GM06990 (cell line): ENCODE measurements at places on chromosomes 1 and 21.

- DNase-seq, result no peak
Observed at GRCh38 chr1:219463636-219464035, 149.3 kb downstream of the ZC3H11B start.

DNA sequence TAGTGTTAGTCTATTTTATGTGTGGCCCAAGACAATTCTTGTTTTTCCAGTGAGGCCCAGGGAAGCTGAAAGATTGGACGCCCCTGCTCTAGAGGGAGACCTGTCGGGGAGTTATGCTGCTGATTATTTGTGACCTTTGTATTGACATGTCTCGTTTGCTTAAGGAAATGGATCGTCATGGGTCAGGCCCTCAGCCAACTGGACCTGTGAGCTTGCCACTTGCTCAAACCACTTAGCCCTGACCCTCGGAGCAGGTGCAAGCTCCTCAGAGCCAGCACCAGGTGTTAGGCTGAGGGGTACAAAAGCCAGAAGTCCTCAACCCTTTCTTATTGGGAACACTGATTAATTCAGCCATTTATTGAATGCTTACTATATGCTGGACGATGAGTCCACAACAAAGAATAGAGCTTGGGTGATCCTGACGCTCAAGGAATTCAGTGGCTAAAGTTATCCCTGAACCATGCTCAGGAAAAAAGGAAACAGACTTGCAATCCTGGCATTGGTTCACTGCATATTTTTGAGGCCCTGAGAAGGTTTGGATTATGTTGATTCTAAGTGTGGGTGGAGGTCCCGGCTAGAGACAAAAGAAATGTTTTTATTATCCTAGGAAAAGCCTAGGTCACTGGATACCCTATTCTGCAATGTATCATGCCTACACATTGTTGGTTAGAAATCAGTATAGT is 19.0 kb downstream of the TGFB2 start:
- DNase-seq, result no peak

GRCh38 chr1:150997949-150998348 is 8.8 kb downstream of the MINDY1 start:
- DNase-seq, result no peak

- peak; percentile 16 for DNase-seq
Observed at GRCh38 chr21:31872452-31873274, at the start of gene HUNK. Gene HUNK (plus strand): TSS chr21:31873020. CDS start chr21:31873675, 655 bp downstream.

DNA sequence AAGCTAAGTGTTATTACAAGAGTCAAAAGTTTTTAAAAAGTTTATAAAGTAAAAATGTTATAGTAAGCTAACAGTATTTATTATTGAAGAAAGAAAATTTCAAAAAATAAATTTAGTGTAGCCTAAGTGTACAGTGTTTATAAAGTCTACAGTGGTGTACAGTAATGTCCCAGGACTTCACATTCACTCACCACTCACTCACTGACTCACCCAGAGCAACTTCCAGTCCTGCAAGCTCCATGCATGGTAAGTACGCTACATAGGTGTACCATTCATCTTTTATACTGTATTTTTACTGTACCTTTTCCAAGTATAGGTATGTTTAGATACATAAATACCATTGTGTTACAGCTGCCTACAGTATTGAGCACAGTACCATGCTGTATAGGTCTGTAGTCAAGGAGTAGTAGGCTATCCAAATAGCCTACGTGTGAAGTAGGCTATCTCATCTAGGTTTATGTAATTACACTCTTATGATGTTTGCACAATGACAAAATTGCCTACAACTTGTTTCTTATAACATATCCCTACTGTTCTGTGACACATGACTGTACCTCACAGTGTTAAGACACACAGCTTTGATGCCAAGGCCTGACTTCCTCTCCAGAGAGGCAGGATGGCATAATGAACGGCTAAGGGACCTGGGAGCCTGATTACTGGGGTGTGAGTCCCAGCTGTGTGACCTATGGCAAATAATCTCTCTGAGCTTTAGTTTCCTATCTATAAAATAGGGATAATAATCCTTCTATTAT is 12.7 kb downstream of the DHCR24 start:
- DNase-seq, result no peak

- no peak for DNase-seq
Observed at GRCh38 chr1:214292322-214292721, 11.4 kb downstream of the SMYD2 start.

DNA sequence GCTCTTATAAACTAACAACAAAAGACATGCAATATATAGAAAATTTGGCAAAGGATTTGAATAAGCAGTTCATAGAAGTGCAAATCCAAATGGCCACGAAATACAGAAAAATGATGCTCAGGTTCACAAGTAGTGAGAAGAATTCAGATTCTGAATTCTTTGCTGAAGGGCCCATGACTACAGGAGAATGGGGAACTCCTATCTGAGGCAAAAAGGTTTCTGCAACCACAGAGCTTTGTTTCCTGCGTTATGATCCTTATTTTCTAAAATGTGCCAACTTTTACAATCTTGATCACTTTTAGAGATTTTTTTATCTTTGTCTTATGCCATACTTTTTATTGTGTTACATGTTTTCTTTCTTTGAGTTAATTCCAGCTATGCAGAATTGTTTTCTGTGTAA is 91.3 kb downstream of the ITSN1 start:
- DNase-seq, result no peak

DNA sequence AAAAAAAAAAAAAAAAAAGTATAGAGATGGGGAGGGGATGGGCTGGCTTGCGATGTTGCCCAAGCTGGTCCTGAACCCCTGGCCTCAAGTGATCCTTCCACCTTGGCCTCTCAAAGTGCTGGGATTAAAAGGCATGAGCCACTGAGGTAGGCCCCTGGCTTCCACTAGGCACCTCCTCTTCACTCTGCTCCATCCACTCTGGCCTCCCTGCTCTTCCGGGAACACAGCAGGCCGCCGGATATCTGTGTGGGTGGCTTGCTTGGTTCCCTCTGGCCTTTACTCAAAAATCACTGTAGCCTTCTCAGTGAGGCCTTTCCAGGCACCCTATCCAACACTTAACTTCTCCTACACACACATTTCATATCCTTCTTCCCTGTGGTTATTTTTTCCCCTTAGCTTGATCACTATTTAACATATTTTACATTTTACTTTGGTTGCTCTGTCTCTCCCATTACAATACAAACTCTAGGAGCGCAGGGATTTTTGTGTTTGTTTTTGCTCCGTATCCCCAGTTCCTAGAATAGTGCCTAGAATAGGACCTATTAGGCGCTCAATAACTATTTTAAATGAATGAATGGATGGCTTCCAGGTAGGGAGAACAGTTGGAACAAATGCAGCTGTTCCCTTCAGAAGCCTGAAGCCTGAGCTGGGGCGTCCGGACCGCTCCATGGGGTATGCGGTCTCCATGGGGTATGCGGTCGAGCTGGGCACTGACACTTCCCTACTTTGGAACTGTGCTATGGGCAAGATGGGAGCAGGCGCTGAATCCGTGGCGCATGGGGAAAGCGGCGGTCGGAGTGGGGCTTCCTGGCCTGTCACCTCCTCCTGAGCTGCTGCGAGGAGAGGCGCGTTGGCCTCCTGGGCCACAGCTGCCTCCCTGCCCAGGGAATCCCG is 46.7 kb downstream of the H3-3A start:
- no peak for DNase-seq

GRCh38 chr1:61482170-61482734 is 242.7 kb downstream of the TM2D1 start:
- DNase-seq, result no peak
